ENCODE measurements at places on chromosomes 5 and 9.

GRCh38 chr9:114930056-114930812 is at the start of gene TNFSF8:
Gene TNFSF8 (minus strand): TSS chr9:114930591. CDS start chr9:114930303, 288 bp downstream.
- H3K27me3 ChIP-seq = no peaks in the 10 kb centered on the region
- H3K4me1 ChIP-seq = peaks cover 47% of the 10 kb centered on the region
- peak within 1 kb of the TSS; percentile 95 for H3K4me3 ChIP-seq
- H3K36me3 ChIP-seq = peaks cover 30% of the 10 kb centered on the region
- peak; percentile 83 for DNase-seq

- no peak overlapping the region for H3K4me3 ChIP-seq
- no peak for DNase-seq
- no peak overlapping the region for H3K27ac ChIP-seq
- no peaks in the 10 kb centered on the region for H3K36me3 ChIP-seq
- H3K4me1 ChIP-seq = no peaks in the 10 kb centered on the region
Measured at GRCh38 chr5:160378330-160378729, 7.9 kb upstream of the C1QTNF2 start.

GRCh38 chr9:136194540-136194939 is 10.4 kb downstream of the LHX3 start:
- H3K27me3 ChIP-seq = peaks cover 48% of the 10 kb centered on the region
- H3K27ac ChIP-seq = no peak overlapping the region
- H3K4me1 ChIP-seq = peaks cover 10% of the 10 kb centered on the region
- H3K4me3 ChIP-seq = no peak overlapping the region
- DNase-seq = no peak

DNA sequence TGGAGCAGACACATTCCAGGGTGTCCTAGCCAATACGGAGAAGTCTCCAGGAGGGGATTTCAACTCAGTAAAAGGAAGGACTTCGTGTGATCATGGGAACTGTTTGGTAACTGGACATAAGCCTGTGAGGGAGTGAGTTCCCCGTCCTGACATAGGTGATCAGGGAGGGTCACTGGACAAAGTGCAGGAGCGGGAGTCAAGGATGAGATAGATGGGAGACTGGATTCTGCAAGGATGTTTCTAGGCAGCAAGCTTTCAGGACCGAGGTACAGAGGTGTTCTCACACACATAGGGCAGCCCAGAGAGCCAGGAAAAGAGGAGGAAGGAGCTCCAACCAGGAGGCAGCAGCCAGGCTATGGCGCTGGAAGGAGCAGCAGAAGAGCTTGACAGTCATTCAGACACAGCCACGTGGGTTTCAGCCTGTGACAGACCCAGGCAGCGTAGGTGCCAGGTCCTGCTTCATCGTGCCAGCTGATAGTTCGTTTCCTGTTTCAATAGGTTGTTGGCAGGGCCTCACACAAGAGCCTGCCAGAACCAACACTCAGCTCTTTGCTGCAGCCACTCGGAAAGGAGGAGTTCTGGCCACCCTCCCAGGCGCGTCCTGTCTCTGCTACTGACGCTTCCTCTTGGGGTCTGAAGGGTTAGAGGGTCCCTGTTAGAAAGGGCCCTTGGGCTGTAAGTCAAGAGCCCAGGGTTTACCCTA is 84.1 kb downstream of the AMBP start:
- DNase-seq = peak; percentile 8
- H3K4me1 ChIP-seq = peaks cover 10% of the 10 kb centered on the region
- H3K4me3 ChIP-seq = no peak overlapping the region
- H3K27ac ChIP-seq = no peak overlapping the region
- no peaks in the 10 kb centered on the region for H3K27me3 ChIP-seq
- no peaks in the 10 kb centered on the region for H3K36me3 ChIP-seq

DNA sequence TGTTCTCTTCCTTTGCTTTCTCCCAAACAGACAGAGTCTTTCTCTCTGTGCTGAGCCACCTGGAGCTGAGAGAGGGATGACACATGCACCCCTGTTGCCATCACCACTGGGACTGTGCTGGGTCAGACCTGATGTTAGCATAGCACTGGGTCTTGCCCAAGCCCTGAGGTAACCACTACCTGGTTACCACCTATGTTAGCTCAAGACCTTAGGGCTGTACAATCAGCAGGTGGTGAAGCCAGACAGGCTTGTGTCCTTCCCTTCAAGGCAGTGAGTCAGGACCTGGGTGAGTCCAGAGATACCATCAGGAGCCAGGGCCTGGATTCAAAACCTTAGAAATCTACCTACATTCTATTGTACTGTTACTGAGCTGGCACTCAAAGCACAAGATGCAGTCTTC is 32.1 kb downstream of the FST start:
- no peak overlapping the region for H3K4me3 ChIP-seq
- H3K4me1 ChIP-seq = no peaks in the 10 kb centered on the region
- DNase-seq = no peak
- H3K27me3 ChIP-seq = peaks cover 5% of the 10 kb centered on the region

GRCh38 chr9:127142291-127142690 is 19.9 kb upstream of the ANGPTL2 start:
- H3K4me3 ChIP-seq = no peak overlapping the region
- H3K27ac ChIP-seq = no peak overlapping the region
- no peaks in the 10 kb centered on the region for H3K4me1 ChIP-seq
- no peak for DNase-seq

- no peaks in the 10 kb centered on the region for H3K4me1 ChIP-seq
- DNase-seq = no peak
- H3K27me3 ChIP-seq = peaks cover 14% of the 10 kb centered on the region
- no peak overlapping the region for H3K27ac ChIP-seq
- no peaks in the 10 kb centered on the region for H3K36me3 ChIP-seq
- no peak overlapping the region for H3K4me3 ChIP-seq
Measured at GRCh38 chr5:39680213-39680612, 255.4 kb upstream of the DAB2 start.

- H3K27me3 ChIP-seq = no peaks in the 10 kb centered on the region
- no peak overlapping the region for H3K27ac ChIP-seq
- H3K36me3 ChIP-seq = no peaks in the 10 kb centered on the region
- no peak for DNase-seq
Measured at GRCh38 chr5:139064613-139065012, 133.6 kb downstream of the SIL1 start.

- H3K27me3 ChIP-seq = no peaks in the 10 kb centered on the region
- H3K4me3 ChIP-seq = no peak overlapping the region
- H3K27ac ChIP-seq = no peak overlapping the region
- peaks cover 27% of the 10 kb centered on the region for H3K4me1 ChIP-seq
- DNase-seq = no peak
Measured at GRCh38 chr5:139181835-139182452, 16.2 kb downstream of the SIL1 start.

DNA sequence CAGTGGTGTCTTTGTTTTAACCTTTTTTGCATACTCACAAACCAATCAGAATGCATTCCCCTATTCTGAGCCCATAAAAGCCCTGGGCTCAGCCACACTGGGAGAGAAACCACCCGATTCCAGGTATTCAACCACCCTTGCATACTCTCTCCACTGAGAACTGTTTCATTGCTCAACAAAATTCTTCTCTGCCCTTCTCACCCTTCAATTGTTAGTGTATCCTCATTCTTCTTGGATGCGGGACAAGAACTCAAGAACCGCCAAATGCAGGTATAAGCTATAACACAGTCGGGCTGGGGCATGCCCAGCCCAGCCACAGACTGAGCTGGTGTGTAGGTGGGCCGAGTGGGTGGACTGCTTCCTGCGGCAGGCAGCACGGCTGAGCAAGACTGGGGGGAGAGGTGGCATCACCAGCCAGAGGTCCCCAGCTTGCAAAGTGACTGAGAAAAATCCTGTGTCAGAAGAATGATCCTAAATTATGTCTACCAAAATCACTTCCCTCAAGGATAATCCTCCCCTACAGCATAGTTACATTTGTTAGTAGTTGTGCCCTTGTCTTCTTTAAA is 141.0 kb downstream of the SSBP2 start:
- H3K27me3 ChIP-seq = no peaks in the 10 kb centered on the region
- H3K36me3 ChIP-seq = peaks cover 21% of the 10 kb centered on the region
- no peak overlapping the region for H3K27ac ChIP-seq

DNA sequence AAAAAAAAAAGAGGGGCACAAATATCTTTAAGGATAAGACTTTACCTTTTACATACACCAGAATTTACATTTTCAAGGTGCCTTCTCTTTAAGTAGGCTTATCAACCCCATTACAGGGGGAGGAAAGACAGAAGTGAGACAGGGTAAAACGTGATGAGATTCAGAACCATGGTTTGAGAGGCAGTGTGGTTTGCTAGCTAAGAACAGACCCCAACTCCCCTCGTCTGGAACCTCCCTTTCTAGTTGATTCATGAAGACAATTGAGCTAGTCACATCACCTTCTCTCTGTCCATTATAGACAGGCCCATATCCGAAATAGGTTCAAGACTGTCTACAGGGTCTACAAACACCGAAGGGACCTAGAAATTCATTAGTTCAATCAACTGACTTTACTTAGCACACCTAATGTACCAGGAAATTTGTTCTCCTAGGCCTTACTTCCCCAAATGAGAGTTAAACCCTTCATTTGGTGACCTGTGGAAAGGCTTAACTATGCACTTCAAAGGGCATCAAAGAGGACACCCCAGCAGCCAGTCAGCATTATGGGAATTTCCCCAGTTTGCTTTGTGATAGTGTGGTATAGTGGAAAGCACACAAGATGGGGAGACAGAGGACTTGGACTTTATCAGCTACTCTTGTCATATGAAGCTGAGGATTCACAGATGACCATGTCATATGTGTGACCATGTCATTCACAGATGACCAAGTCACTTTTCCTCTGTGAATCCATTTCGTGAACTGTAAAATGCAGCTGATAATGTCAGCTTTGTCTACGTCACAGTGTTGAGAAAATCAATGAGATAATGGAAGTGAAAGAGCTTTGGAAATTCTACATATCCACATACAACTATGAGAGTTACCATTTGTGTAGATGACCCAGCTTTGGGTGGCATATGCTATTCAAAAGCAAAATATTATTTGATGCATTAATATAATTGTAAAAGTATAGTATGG is 40.2 kb upstream of the CYFIP2 start:
- H3K4me1 ChIP-seq = peaks cover 78% of the 10 kb centered on the region
- peak; percentile 46 for DNase-seq
- peak overlapping the region; percentile 70 for H3K4me3 ChIP-seq

DNA sequence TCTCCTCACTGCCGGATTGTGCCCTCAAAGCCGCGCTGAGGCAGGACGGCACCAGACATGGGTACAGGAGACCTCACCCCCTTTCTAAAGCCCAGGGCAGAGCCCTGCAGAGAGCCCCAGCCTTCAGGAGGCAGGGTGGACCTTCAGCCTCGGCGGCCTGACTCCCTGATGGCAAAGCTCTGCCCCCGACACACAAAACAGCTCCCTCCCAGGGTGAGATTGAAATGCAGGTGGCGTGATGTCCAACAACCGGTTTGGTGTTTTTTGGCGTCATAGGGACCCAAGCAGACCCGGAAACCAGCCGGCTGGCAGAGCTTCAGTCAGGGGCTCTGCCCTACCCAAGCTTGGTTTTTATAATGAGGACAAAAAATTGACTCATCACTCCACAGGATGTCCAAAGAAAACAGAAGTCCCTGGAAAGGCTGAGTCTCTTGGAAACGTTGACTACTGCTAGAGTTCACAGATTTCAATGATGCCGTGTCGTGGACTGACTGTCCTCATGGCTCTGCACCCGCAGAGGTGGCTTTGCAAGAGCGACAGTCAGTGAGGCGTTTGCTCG is 275.2 kb upstream of the IRX1 start:
- no peaks in the 10 kb centered on the region for H3K27me3 ChIP-seq
- H3K4me3 ChIP-seq = no peak overlapping the region
- no peak overlapping the region for H3K27ac ChIP-seq
- no peaks in the 10 kb centered on the region for H3K4me1 ChIP-seq

GRCh38 chr5:41510176-41510831 is at the start of gene PLCXD3:
Gene PLCXD3 (minus strand): TSS chr5:41510601. CDS start chr5:41510526, 75 bp downstream.
- H3K27me3 ChIP-seq = peaks cover 35% of the 10 kb centered on the region
- no peak within 1 kb of the TSS for H3K27ac ChIP-seq
- no peaks in the 10 kb centered on the region for H3K4me1 ChIP-seq
- no peak within 1 kb of the TSS for H3K4me3 ChIP-seq
- DNase-seq = no peak

DNA sequence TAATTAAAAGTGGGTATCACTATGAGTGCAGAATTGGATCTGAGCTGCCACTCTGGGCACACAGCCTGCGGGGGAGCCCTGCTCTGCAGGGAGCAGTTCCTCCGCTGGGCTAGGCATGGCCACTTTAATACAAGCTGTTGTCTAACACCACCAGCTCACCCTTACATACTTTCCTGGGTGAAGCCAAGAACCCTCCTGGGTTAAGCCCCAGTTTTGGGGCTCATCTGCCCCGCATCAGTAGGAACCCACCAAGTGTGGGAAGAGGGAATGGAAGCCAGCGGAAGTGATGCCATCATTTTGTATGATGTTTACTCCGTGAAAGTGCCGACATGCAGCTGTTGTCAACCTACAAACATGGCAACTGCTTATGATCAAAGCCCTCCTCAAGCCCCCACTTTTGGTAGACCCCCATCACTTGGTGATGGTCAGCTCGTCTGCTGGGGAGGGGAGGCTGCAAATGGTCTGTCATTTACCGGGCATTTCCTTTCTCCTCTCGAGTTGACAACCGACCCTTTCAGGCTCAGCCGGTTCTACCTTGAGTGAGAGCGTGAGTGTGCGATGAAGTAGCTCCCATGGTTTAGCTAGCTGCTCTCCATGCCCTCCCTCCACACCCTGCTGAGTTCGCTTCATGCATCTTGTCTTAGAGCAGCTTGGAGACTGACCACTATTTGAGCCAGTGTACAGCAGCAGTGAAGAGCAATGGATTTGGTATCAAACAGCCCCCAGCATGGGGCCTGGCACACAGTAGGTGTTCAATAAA is 95.3 kb upstream of the IER5L start:
- H3K27me3 ChIP-seq = peaks cover 6% of the 10 kb centered on the region
- H3K27ac ChIP-seq = no peak overlapping the region
- peaks cover 28% of the 10 kb centered on the region for H3K4me1 ChIP-seq
- no peak for DNase-seq
- H3K4me3 ChIP-seq = no peak overlapping the region

- H3K27me3 ChIP-seq = no peaks in the 10 kb centered on the region
- H3K36me3 ChIP-seq = no peaks in the 10 kb centered on the region
- no peak overlapping the region for H3K27ac ChIP-seq
- DNase-seq = no peak
Measured at GRCh38 chr9:78745331-78745730, 448.4 kb downstream of the PSAT1 start.

GRCh38 chr5:161256957-161257356 is 289.6 kb downstream of the GABRB2 start:
- DNase-seq = no peak
- H3K27ac ChIP-seq = no peak overlapping the region
- H3K4me3 ChIP-seq = no peak overlapping the region
- H3K36me3 ChIP-seq = no peaks in the 10 kb centered on the region
- no peaks in the 10 kb centered on the region for H3K4me1 ChIP-seq

- no peaks in the 10 kb centered on the region for H3K27me3 ChIP-seq
- H3K36me3 ChIP-seq = peaks cover 6% of the 10 kb centered on the region
- H3K4me3 ChIP-seq = no peak overlapping the region
- no peak for DNase-seq
- no peaks in the 10 kb centered on the region for H3K4me1 ChIP-seq
Measured at GRCh38 chr5:110289512-110289810, 437.0 kb downstream of the TMEM232 start.

DNA sequence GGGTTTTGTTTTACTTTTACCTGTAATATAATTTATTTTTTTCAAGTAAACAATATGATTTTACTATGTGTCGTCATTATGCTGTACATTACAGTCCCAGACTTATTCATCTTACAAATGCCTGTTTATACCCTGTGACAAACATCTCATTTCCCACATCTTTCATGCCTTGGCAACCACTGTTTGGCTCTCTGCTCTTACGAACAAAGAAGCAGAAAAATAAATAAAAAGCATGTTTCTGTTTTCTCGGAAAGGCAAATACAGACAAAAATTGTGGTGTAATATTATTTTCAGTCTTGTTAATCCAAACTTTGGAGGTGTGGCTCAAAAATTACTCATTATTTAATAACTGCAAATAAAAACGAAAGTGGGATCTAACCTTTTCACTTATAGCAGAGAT is 393.0 kb downstream of the CDH12 start:
- DNase-seq = no peak
- no peaks in the 10 kb centered on the region for H3K4me1 ChIP-seq
- H3K36me3 ChIP-seq = peaks cover 3% of the 10 kb centered on the region
- no peak overlapping the region for H3K4me3 ChIP-seq
- H3K27ac ChIP-seq = no peak overlapping the region
